Thyroid gland (tissue), 4 donors: ENCODE measurements at places on chromosomes 2 and 18.

DNA sequence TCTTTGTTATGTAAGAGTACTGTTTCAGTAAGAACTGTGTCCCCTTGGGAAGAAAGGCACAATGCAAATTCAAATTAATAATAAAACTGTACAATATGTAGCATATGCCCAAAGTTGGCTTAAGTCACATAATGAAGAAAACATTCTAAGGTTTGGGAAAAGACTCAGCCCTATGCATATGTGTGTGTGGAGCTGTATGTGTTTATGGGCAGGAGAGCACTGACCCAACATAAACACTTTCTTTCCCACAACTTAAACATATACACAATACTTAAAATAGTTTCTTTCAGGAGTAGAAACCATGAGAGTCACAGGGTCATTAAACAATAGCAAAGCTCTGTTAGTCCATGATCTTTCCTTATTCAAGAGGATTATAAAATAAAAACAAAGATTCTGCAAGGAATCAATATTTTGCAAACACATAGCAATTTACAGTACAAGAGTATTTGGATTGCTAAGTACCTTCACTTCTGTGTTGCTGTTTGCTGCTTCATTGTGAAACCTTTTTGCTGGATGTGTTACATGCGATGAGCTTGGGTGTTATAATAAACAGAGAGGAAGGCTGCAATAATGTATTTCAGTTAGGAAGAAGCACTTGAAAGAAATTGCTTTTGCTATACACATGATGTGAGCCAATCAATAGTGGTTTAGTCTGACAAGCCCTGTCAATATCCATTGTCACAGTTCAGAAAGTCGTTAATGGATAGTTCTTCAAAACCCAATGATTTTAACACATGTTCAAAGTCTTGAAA is 347.3 kb downstream of the ARHGAP15 start:
- no peaks in the 10 kb centered on the region for H3K27me3 ChIP-seq
- H3K4me3 ChIP-seq: no peak overlapping the region
- peaks cover 4% of the 10 kb centered on the region for H3K4me1 ChIP-seq
- DNase-seq: no peak

DNA sequence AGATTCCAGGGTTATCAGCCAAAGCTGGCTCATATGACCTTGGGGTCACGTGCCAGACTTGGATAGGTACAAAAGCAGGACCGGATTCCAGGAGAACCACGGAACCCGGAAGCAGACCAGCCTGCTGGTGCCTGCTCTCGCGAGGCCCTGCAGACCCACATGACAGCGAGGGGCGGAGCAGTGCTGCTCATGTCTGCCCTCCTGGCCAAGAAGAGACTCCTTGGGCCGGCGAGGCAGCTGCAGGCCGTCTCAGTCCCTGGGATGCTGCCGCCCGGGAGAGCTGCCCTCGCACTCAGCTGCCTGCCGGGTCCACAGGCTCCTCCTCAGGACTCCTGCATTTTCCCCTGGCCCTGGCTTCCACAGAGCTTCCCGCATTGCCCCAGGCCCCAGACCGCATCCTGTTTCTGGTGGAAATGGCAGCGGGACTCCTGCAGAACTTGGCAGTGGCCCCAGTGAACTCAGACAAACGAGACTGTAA is 739.5 kb downstream of the SOCS6 start:
- H3K36me3 ChIP-seq: no peaks in the 10 kb centered on the region
- H3K27me3 ChIP-seq: no peaks in the 10 kb centered on the region
- no peak overlapping the region for H3K27ac ChIP-seq
- no peak for DNase-seq
- no peak overlapping the region for H3K4me3 ChIP-seq

DNA sequence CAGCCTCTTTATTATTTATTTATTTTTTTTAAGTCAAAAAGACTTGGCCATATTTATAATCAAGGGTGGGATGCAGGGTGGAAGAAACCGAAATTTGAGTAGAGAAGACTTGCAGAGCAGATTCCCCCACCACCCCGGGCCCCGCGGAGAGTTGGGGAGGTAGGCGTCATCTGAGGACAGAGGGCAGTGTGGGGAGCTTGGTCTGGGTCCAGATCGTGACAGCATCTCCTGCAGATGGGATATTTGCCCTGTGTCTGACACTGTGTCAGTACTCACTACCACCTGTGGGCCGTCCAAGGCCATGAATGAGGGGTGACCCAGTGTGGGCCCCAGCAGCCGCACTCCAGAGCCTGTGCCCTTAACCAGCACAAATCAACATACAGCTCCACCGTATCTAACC is 10.5 kb upstream of the PRELID3A start:
- no peak overlapping the region for H3K4me3 ChIP-seq
- H3K27ac ChIP-seq: no peak overlapping the region
- H3K27me3 ChIP-seq: no peaks in the 10 kb centered on the region
- no peaks in the 10 kb centered on the region for H3K4me1 ChIP-seq

GRCh38 chr2:5464657-5465056 is 227.5 kb upstream of the SOX11 start:
- DNase-seq: no peak
- H3K27me3 ChIP-seq: no peaks in the 10 kb centered on the region
- no peaks in the 10 kb centered on the region for H3K36me3 ChIP-seq

DNA sequence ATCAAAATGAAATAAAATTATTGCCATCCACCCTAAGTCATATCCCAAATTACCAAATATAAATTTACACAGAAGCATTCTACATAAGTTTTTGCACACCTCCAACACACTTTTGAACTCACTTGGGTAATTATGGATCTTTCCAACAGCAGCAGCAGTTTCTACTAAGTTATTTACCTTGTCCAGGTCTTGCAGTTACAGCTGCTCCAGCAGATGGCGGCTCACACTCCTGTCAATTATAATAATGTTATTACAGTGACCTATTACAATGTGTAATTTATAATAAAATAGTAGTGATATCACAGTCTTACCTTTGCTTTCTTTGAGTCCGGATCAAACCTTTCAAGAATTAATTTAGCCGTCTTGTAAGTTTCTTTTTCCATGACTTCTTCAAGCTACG is 37.9 kb downstream of the LNPK start:
- DNase-seq: no peak
- H3K27ac ChIP-seq: no peak overlapping the region
- H3K4me3 ChIP-seq: no peak overlapping the region

GRCh38 chr2:51263951-51264350 is 232.0 kb upstream of the NRXN1 start:
- no peak for DNase-seq
- no peaks in the 10 kb centered on the region for H3K36me3 ChIP-seq
- no peak overlapping the region for H3K4me3 ChIP-seq
- no peaks in the 10 kb centered on the region for H3K4me1 ChIP-seq

DNA sequence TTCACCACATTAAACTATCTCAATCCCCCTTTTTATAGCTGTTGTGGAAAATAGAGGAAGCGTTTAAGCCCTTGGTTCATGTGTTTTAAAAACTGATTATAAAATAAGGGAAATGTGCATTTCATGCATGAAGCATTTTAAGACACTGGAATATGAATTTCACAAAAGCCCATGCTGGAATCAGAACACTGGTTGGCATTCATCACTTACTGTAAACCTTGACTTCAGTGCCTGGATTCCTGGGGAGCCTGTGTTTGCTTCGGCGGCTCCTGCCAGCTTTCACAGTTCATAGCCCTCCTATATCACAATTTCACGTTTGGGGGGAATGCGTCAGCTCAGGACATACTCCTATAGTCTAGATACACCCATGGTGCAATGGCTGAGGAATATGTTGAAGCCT is 336.9 kb downstream of the INSIG2 start:
- H3K36me3 ChIP-seq: no peaks in the 10 kb centered on the region
- no peak for DNase-seq
- no peaks in the 10 kb centered on the region for H3K4me1 ChIP-seq
- no peak overlapping the region for H3K27ac ChIP-seq
- no peak overlapping the region for H3K4me3 ChIP-seq

- DNase-seq: no peak
- peaks cover 62% of the 10 kb centered on the region for H3K27me3 ChIP-seq
- no peaks in the 10 kb centered on the region for H3K36me3 ChIP-seq
Observed at GRCh38 chr2:176150584-176151441, 537 bp upstream of the HOXD4 start.

DNA sequence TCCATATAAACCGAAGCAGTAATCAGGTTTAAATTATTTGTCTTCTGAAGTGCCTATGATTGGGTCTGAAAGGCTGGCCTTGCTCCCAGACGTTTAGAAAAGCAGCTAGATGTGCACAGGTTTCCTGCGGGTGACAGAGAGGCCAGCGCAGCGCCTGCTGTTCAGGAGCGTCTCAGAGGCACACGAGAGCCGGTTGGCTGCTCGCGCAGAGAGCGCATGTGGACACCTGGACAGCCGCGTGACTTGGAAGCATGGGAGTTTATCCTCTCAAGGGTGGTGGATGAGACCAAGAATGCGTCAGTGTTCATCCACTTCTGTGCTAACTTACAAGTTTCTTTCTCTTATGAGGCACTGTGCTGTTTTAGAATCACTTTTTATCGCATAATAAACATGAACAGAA is 303.7 kb downstream of the PTGR3 start:
- no peaks in the 10 kb centered on the region for H3K27me3 ChIP-seq
- no peaks in the 10 kb centered on the region for H3K36me3 ChIP-seq
- peaks cover 10% of the 10 kb centered on the region for H3K4me1 ChIP-seq
- no peak overlapping the region for H3K4me3 ChIP-seq

- no peak overlapping the region for H3K4me3 ChIP-seq
- no peaks in the 10 kb centered on the region for H3K4me1 ChIP-seq
- DNase-seq: no peak
Observed at GRCh38 chr2:188381614-188382013, 89.9 kb downstream of the GULP1 start.

DNA sequence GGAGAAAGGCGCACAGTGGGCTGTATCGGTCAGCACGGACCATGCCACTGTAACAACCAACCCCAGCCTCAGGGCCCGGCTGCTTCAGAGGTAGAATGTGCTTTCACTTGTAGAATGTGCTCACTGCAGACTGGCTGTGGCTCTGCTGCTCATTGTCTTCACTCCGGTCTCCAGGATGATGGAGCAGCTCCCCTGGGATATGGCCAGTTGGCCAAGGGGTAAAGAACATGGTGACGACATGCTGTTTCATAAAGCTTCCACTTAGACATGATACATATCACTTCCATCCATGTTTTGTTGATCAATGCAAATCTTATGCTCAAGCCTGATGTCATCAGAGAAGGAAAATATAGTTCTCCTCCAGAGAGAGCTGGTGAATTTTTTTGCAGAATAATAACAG is 127.7 kb downstream of the SMAD2 start:
- no peak for DNase-seq
- no peaks in the 10 kb centered on the region for H3K4me1 ChIP-seq
- no peaks in the 10 kb centered on the region for H3K36me3 ChIP-seq
- no peaks in the 10 kb centered on the region for H3K27me3 ChIP-seq
- no peak overlapping the region for H3K4me3 ChIP-seq
- no peak overlapping the region for H3K27ac ChIP-seq

DNA sequence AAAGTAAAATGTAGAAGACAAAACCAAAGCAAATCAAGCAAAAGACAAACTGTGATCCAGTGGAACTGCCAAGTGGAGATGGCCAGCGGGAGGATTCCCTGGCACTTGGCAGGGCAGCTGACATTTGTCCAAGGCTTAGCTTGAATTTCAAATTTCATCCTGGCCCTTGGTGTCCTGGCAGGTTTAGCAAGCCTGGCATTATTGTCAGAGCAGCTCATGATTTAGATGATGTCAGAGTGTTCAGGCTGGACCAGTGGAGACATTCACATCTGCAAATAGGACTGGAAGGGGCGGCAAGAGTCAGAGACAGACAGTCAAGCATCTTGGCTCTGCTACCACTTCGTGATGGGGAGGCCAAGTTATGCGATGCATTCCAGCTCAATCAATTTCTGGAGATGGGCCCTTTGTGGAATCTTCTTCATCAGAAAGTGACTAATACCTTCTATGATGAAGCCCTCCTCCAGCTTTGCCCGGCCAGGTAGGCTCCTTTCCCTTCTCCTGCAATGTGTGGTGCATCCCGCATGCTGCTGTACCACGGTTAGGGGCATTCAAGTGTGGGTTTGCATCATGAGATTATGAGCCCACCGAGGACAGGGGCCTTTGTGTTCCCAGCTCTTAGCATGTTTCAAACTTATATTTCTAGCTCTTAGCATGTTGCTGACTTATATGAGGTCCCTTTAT is 199.7 kb downstream of the ANKRD30B start:
- H3K36me3 ChIP-seq: no peaks in the 10 kb centered on the region
- H3K4me3 ChIP-seq: no peak overlapping the region
- no peaks in the 10 kb centered on the region for H3K27me3 ChIP-seq
- DNase-seq: no peak
- no peaks in the 10 kb centered on the region for H3K4me1 ChIP-seq

DNA sequence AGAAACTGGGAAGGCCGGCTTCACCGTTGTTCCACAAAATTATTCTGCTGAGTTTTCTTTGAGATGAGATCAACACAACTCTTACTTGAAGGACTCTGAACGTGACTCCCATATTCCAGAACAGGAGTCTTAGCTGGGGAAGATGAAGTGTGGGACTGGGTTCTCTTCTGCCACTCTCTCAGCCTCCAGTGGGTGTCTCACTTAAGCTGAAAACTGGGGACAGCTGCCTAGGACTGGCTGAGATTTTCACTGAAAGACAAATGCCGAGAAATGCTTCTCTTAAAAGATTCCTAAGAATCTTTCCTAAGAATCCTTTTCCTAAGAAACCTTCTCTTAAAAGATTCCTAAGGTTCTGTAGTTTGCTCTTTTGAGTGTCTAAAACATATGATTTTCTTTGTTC is 156.6 kb upstream of the LHCGR start:
- no peaks in the 10 kb centered on the region for H3K36me3 ChIP-seq
- no peaks in the 10 kb centered on the region for H3K27me3 ChIP-seq
- H3K4me1 ChIP-seq: no peaks in the 10 kb centered on the region
- H3K27ac ChIP-seq: no peak overlapping the region
- no peak for DNase-seq
